Stimulated activated CD4-positive, alpha-beta T cell treated with anti-CD3 and anti-CD28 coated beads, Interleukin-2, amount 100 ng/mL, for 24 hours (primary cell): ENCODE measurements at places on chromosomes 12 and 14.

- DNase-seq, result no peak
These were observed 54.2 kb upstream of the CERS5 start for GRCh38 chr12:50221228-50222008.

DNA sequence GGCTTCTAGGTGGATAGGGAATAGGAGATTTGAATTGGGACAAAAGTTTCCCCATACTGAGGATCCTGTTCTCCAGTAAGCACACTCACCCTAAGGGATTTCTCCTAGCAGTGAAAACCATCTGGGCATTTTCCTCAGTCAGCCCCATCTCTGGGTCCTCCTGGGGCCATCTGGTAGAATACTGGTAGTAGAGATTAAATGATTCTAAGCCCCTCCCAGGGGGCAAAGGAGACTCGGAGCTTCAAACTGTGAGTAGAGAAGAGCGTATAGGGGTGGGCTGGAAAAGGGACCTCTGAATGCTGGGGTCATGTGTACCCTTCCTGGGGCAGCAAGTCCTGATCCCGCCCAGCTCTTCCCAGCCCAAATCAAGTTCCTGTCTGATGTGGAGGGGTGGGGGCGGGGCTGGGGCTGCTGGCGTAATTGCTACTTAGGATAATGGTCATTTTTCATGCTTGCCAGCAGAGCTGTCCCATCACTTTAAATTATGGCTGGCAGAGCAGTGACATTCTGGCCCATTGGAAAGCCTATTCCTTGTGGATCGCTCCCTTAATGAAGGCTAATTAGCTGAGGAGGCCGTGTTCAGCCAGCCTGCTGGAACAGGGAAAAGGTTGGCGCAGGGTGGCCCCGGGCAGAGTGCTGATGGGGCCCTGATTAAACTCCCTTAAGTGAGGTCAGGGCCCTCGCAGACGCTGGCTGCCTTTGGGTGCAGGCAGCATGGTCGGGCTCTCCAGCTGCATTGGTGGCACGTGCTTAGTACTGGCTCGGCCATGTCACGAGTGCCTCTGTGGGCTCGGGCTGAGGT lies 127.8 kb downstream of the TSPAN9 start:
- no peak for DNase-seq

GRCh38 chr12:76247992-76248391 lies 100.2 kb downstream of the BBS10 start:
- no peak for DNase-seq

DNA sequence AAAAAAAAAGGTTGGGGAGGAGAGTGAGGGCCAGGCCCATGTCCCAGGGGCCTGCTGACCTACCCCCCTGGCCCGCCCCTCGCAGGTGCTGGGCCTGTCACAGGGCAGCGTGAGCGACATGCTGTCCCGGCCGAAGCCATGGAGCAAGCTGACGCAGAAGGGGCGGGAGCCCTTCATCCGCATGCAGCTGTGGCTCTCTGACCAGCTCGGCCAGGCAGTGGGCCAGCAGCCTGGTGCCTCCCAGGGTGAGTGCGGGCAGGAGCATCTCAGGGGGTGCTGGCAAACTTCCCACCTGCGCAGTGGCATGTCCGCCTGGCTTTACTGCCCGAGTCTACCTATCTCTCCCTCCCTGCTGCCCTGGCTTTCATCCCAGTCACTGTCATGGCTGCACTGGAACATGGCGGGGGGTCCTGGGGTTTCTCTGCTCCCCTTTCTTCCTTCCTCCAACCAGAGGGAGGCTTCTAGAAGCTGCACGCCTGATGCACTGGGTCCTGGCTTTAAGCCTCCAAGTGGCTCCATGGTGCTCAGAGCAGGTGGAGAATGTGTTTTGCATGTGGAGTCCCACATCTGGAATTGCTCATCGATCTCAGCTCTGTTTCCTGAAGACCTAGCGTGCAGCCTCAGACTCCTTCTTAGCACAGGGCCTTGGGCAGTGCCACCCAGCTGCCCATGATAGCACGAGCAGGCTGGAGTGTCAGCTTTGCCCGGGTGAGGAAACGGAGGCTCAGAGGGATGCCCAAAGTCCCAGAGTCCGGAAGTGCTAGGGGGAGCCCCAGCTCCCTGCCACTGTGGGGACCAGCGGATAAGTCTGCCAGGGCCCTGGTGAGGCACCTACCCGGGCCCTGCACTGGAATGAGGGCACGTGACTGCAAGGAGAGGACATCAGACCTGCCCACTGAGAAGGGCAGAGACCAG lies 46.3 kb downstream of the PHETA1 start:
- DNase-seq, result no peak

- peak; percentile 58 for DNase-seq
These were observed 14.6 kb downstream of the RAPGEF3 start for GRCh38 chr12:47744005-47744651.

- DNase-seq, result no peak
These were observed 199.0 kb downstream of the DUSP6 start for GRCh38 chr12:89153341-89153740.

DNA sequence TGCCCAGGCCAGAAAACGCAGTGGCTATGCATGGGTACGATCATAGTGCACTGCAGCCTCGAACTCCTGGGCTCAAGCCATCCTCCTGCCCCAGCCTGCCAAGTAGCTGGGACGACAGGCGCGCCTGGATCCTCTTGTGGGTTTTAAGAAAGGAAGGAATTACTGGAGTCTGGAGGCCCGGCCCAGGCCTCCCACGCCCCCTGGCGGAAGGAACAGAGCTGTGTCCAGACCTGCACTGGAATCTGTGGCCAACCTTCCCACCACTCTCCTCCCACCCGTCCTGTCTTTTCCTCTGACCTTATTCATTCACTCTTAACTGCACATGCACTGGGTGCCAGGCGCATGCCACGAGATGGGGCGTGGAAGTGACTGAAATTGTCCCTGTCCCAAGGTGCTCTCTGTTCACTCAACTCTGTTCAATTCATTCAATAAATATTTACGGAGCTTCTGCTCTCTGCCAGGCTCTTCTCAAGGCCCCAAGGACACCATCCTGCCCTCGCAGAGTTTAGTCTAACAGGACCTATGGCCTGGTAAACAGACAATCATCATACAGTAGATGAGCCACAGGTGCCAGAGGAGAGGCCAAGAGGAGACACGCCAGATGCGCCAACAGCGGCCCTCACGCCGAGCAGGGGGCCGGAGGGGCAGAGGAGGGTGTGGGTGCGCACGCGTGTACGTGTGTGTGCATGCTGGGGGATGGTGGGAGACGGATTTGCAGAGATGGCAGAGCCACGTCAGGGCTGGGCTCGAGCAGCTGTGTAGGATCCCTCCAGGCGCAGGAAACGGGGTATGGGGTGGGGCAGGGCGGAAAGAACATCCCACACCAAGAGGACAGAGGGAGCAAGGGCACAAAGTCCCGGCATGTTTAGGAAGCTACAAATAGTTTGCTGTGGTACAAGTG lies 13.7 kb upstream of the TMEM106C start:
- DNase-seq, result peak; percentile 65
